Stimulated activated CD8-positive, alpha-beta memory T cell treated with anti-CD3 and anti-CD28 coated beads, Interleukin-7, amount 100 ng/mL, for 1 hour (primary cell): ENCODE measurements at places on chromosomes 1 and 21.

DNA sequence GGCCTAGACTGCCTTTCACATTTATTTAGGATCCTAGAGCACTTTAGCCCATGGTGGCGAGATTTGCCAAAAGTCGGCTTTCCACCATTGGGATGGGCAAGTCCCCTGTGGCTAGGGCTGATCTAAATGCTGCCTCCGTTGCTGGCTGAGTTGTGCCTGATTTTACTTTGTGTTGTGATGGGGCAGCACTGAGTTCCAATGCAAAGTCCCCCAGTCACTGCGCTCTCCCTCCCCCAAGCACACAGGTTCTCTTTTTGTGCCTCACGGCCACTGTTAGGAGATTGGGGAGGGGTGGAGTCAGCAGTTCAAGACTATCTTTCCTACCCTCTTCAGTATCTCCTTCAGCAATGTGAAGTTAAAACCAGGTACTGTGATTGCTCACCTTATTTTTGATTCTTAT lies 66.7 kb upstream of the COX20 start:
- no peak for DNase-seq

DNA sequence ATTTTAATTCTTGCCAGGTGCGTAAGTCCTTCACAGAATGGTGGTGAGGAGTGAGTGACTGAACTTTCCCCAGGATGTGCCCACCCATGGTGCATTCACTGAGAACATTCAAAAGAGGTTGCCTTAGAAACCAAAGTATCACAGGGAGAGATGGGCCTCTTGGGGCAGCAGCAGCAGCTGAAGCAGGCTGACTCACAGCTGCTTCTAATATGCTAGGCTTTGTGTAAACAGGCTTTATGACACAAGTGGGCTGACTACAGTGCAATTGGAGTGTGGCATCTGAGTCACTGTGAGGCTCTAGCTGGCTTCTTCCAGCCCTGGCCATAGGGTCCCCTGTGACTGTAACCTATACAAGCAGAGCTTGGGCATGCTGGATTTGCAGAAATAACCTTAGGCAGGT lies 12.6 kb downstream of the PIGP start:
- no peak for DNase-seq

DNA sequence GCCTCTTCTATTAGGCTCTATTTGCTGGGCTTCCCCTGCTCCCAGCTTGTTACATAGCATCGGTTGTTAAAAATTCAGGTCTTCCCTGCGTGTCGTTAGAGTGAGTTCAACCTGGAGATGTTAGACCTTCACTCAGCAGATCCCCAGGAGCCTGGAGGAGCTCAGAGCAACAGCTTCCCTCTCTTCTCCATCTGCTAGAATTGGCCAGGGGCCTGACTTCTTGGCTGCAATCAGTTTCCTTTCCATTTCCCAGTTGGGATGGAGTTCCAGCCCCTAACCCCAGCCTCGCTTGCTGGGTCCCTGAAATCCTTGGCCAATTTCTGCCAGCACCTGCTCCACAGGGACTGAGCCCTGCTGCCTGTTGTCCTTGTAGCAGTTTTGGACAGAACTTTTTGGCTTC lies 55.9 kb downstream of the MT1HL1 start:
- DNase-seq: no peak

- no peak for DNase-seq
Measured at GRCh38 chr1:23867542-23867894, 572 bp downstream of the FUCA1 start.

- DNase-seq: no peak
Measured at GRCh38 chr1:165289556-165289955, 67.0 kb downstream of the LMX1A start.

GRCh38 chr1:160538985-160539651 lies 16.1 kb upstream of the SLAMF6 start:
- DNase-seq: no peak

DNA sequence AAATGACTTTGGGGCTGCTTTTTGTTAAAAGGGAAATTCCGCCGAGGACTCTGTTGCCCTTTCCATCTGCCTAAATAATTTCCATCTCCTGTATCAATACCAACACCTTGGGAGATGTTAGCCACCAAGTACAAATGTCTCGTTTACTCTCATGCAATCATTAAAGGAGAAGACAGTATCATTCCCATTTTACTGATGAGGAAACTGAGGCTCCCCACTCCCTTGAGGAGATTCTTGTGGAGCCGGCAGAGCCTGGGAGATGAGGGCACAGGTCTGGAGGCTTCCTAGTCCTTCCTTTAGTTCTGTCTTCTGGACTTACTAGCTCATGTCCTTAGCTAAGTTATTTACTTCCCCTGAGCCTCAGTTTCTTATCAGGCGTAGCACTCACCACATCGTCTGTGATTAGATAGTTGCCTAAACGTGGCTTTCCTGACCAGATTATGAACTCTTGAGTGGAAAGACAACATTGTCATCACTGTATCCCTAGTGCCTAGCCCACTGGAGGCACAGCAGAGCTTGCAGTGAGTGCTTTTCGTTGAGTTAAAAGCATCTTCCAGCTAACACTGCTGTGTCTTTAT lies 81.6 kb downstream of the ADSS2 start:
- DNase-seq: no peak

GRCh38 chr1:221712198-221712684 lies 29.6 kb downstream of the DUSP10 start:
- no peak for DNase-seq

DNA sequence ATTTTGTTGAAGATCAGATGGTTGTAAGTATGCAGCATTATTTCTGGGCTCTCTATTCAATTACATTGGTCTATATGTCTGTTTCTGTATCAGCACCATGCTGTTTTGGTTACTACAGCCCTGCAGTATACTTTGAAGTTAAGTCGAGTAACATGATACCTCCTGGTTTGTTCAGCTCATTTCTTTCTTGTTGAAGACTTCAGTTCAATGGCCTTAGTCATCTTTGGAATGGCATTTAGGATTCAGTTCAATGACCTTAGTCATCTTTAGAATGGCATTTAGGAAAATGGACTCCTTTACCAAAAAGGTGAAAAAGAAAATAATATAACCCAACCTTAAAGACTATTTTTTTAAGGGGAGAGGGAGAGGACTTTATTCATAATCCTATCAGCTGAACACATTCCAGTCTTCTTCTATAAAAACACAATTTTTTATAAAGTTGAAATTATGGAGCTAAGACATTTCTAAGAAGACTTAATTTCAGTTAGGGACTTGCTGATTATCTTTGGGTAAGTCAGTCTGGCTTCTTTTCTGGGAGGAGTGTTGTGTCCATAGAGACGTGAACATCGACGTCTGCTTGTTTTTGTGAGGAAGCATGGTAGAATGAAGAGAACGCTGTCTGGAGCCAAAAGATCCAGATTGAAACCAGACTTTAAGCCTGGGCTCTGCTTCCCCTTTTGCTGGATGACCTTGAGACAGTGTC lies 48.3 kb downstream of the DDR2 start:
- DNase-seq: no peak

- DNase-seq: no peak
Measured at GRCh38 chr1:205913451-205914154, 29.7 kb downstream of the SLC26A9 start.

DNA sequence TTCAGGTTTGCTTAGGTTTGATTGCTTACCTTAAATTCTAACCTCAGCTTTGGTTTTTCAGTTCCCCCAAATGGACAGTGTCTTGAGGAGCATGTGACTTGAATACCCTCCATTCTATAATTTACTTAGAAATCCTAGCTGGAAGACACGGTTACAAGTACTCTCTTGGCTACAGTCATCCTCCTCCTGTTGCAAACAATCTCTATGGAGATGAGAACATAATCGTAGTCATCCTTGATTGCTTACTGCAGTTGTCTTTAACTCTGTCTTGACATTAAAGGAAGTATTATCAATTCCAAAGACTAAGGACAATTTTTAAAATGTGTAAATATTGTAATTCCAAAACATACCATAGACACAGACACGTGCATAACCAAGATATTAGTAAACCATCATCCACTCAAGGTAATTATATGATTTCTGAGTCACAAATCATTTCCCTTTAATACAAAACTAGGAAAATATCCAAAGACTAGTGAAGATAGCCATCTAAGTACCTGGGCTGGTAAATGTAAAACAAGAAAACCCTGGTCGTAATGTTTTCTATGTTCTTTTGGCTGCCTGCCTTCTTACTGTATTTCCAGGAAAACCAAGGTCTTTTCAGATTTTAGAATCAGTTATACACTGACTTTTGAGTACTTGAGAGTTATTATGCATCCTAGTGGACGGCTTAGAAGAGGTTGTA lies 149.9 kb downstream of the CHRM3 start:
- DNase-seq: no peak

DNA sequence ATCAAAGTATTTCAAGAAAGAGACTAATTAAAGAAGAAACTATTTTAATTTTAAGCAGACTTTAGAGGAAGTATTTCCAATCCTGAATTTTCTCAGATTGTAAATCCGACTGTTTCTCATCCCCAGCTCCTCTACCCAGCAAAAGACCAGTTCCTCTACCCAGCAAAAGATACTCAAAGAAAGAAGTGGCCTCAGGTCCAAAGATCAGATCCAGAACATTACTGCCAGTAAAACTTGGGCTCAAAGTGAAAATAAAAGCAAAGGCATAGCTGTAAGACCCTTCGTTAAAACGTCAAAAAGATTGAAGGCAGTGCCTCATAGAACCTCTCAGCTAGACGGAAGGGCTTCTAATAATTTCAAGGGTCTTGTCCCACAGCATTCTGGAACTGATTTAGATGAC lies 50.0 kb downstream of the LRRC8B start:
- DNase-seq: no peak

DNA sequence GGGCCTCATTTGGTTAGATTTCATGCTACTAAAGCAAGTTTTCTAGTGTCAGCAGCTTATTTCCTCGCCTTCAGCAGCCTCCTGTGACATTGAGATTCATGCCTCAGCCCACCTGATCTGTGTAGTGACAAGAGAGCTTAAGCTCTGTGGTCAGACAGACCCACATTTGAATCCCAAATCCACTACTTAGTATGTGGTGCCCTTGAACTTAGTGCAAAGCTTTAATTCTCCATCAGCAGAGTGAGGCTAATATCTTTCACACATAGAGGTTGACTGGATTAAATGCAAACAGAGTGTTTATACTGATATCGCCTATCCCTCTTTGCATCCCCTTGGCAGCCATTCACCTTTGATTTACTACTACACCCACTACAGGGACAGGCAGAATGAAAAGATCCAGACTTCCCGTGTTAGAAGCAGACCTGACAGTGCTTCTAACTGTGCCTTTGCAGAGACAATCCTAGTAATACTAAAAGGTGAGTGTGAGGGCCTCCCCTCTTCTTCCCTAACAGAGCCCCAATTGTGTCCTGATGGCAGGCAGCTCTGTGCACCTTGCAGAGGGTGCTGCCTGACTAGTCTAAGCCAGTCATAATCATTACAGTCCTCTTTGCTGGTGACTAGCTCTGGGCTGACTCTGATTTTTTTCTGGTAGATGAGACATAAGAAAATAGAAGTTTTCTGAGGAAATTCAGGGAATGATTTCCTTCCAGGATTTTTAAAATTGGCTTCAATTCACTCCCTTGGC lies 264.0 kb downstream of the CTH start:
- no peak for DNase-seq

- no peak for DNase-seq
Measured at GRCh38 chr1:181179987-181180365, 91.5 kb downstream of the IER5 start.

DNA sequence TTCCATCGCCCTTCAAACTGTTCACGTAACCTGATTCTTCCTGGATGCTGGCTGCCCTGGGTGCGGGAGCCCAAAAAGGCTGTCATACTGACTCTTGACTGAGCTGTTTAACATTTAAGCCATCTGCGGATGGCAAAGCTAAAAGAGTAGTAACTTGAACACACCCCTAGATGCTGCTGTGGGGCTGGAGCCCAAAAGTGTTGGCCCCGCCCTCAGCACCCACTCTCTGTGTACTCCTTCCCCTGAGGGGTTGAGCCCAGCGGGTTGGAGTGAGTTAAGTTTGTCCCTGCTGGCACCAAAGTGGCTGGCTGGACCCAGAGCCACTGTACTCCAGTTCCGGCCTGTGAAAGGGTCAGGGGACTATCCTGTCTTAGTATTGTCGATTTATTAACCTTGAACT lies 640.6 kb downstream of the PTPRU start:
- DNase-seq: no peak

DNA sequence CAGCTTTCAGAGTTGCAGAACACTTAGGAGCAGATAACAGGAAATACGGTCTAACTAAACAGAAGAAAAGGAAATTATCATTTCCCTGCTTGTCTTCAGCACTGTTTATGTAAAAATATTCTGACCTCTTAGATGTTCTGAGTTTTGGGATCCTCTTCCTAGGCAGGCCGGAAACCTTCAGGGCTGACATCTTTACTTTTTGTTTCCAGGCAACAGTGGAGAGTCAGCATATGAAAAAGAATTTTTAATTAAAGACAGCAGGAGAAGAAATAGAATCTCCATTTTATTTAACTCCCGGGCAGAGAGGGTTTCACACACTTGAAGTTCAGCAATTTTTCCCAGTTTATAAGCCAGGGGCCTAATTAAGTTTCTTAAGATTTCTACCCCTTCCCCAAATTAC lies 5.1 kb upstream of the RIPPLY3 start:
- DNase-seq: no peak

GRCh38 chr1:86472767-86473166 lies 4.0 kb downstream of the CLCA1 start:
- no peak for DNase-seq

- DNase-seq: no peak
Measured at GRCh38 chr1:172756024-172756423, 97.1 kb downstream of the FASLG start.

DNA sequence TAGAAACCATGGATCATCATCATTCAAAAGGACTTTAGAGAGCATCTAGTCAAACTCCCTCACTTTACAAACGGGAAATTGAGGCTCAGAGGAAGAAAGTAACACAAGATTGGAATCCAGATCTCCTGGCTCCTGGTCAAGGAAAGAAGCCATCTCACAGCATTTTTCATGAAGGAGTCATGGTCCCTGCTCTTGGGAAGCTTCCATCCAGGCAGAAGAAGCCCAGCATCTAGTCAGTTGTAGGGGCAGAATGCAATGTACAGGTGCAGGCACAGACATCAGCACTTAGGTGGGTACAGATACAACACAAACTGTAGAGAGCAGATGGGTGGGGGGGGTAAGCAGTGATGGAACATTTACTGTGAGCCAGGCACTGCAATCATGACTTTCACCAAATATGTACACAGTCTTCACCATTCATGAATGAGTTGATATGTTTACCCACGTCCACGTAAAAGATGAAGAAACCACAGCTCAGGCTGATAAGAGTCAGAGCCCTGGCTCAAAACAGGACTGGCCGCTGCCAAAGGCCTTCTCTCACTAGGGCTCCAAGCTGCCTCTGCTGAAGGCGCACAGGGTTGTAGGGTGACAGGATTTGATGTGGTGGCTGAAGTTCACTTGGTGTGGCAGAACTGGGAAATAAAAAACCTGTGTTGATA lies 44.0 kb downstream of the OPTC start:
- no peak for DNase-seq

DNA sequence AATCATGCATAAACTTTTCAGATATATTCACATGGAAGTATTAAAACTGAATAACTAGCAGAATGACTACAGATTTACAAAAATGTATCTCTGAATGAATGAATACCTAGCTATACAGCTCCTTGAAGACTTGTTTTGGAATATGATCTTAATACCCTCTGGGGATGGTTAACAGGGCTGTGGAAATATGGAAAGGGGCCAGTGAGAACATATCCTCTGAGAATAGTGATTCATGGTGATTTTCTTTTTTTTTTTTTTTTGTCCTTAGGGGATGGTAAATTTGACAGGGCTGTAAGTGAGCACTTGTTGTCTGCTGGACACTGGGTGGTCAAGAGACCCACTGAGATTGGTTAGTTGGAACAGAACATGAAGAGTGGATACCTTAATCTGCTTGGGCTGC lies 80.7 kb upstream of the HP1BP3 start:
- no peak for DNase-seq
